Uterus (tissue), 4 donors: ENCODE measurements at places on chromosomes 12 and 14. TPM values are rescaled to one million over a fixed set of nuclear protein-coding genes. Genes with fewer than 3 reads are reported as not detected.

The KRT3 gene
- total RNA-seq, result not detected

The IFNG-AS1 gene
- total RNA-seq, result not detected

The INSM2 gene
- total RNA-seq, result not detected

The CMTM5 gene
- 14.9 TPM for total RNA-seq

The OR4E2 gene
- total RNA-seq, result not detected

The BCL11B gene
- total RNA-seq, result 0.55 TPM

The MYBPC1 gene
- total RNA-seq, result 0.73 TPM

The TSPAN9 gene
- total RNA-seq, result 55.1 TPM

DNA sequence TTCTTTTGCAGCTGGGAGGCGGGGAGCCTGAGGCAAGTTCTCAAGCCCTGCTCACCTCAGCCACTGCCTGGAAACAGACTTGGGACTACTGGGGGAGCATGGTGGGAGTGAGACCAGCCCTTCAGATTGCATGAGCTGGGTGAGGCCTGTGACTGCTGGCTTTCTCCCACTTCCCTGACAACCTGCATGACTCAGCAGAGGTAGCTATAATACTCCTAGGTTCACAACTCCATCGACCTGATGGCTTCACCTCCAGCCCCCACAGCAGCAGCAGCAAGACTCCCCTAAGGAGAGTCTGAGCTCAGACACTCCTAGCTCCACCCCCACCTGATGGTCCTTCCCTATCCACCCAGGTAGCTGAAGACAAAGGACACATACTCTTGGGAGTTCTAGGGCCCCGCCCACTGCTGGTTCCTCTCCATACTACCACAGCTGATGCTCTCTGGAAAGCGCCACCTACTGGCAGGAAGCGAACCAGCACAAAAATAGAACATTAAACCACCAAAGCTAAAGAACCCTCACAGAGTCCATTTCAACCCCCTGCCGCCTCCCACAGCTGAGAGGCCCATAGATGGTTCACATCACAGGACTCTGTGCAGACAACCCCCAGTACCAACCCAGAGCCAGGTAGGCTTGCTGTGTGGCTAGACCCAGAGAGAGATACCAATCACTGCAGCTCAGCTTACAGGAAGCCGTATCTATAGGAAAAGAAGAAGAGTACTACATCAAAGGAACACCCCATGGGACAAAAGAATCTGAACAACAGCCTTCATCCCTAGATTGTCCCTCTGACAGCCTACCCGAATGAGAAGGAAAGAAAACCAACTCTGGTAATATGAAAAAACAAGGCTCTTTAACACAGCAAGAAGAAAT is 68.7 kb downstream of the RPAP3 start:
- DNase-seq, result no peak

- no peak for DNase-seq
Measured at GRCh38 chr12:2119266-2119665, 66.5 kb downstream of the CACNA1C start.

DNA sequence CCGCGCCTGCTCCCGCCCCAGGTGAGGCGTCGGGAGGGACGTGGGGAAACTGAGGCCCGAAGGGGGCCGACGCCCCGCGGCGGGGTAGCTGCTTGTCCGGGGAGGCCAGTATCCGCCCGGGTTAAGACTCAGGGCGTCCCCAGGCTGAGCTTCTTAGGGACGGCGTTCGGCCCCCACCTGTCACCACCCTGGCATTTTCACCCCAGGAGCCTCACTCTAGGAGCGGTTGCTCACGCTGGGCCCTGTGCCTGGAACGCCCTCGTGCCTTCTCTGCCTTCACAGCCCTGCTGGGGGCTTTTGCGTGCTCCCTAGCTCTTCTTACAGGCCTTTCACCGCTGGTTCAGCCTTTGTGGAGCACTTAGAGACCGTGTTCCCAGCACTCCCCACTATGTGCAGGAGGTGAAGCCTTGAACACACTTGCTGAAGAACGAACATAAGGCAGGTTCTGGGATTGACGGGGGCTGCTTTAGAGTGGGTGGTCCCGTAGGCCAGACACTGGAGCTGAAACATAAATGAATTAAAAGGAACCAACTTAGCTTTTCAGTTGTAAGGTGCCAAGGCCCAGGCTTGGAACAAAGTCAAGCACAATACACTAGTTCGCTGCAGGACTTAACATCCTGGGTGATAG is 601 bp downstream of the ZNF839 start:
- peak; percentile 53 for DNase-seq

DNA sequence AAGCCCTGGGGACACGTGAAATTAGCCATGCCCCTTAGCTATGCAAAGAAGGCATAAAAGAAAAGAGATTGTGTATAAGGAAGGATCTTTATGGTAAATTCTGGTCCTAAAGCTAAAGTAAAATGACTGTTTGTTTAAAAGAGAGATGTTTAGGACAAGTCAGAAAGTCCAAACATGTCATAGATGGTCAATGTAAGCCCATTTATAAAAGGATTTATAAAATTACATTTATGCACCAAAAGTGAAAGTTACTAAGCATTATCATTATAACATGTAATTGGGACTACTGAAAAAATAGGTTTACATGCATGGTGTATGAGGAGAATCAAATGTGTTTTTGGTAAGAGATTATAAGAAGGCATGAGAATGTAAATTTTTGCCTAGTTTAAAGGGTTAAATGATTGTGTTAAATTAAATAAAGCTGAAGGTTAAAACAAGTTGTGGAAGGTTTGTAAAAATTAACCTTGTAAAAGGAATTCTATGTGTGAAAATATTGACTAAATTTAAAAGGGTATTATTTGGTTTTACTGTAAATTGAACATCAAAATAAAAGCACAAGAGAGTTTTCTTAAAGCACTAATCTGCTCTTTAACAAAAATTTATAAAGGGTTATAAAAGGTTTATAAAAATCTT is 50.4 kb upstream of the TSPAN8 start:
- DNase-seq, result no peak

DNA sequence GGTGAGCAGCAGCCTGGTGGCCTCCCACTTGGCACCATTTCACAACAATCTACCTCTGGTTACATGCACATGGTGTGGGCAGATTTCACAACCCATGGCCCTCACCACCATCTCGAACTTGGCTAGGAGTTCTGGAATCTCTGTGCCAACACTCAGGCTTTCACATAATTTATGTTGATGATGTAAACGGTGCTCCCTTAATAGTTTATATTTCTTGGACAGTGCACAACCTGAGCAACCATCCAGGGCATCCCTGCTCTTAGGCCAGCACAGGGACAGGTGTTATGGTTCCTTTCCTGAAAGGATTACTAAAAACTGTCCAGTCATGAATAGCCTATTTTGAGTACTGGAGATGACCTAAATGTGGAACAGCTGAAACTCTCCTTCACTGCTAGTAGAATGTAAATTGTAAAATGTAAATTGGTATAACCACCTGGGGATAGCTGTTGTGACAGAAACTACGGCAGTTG is 28.6 kb downstream of the ABCB9 start:
- no peak for DNase-seq

DNA sequence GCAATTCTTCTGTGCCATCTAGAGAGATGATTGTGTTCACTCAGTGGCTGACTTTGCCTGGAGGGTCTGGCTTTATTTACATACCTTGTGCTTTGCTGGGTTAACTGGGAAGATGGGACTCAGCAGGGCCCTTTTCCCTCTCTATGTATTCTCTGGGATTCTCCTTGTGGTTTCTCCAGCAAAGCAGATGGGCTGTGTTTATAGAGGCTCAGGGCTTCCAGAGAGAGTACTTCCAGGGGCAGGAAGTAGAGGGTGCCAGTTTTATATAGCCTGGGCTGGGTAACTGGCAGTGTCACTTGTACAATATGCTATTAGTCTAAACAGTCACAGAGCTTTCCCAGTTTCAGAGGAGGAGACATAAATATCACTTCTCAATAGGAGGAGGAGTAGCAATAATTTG is 509.9 kb downstream of the DIO2 start:
- no peak for DNase-seq

DNA sequence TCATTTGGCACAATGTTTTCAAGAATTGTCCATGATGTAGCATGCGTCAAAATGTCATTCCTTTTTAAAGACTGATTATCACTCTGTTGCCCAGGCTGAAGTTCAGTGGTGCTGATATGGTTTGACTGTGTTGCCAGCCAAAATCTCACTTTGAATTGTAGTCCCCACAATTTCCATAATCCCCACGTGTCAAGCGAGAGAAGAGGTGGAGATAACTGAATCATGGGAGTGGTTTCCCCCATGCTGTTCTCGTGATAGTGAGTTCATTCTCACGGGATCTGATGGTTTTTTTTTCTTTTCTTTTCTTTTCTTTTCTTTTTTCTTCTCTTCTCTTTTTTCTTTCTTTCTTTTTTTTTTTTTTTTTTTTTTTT is 21.8 kb upstream of the LRRK2 start:
- no peak for DNase-seq

DNA sequence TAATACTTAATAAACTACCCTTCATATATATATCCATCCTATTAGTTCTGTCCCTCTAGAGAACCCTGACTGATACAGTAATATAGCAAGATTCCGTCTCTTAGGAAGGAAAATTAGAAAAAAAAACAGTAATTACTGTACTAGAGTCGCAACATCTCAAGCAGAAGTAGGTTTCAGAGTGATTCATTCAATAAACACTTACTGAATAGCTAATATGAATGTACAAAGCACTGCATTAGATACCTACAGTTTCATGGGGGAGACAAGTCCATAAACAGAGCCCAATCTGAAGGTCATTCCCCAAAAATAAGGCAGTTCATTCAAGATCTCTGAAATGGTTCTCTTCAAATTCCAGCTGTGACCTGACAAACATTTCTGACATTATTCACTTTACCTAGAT is 9.9 kb downstream of the CERS5 start:
- no peak for DNase-seq

- DNase-seq, result no peak
Measured at GRCh38 chr12:105036937-105037649, 47.2 kb downstream of the ALDH1L2 start.

DNA sequence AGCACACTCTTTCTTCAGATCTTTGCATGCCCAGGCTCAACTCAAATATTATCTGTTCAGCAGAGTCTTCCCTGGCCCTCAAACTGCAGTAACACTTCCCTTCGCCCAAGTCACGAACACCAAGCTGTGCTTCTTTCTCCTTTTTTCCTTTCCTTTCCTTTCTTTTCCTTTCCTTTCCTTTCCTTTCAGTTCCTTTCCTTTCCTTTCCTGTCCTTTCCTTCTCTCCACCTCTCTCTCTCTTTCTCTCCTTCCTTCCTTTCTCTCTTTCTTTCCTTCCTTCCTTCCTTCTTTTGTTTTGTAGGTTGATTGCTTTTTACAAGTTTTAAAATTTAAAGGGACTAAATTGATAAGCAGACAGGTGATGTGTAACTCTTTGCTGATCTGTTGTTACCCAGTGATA is 19.0 kb upstream of the ADGRD1 start:
- DNase-seq, result no peak

DNA sequence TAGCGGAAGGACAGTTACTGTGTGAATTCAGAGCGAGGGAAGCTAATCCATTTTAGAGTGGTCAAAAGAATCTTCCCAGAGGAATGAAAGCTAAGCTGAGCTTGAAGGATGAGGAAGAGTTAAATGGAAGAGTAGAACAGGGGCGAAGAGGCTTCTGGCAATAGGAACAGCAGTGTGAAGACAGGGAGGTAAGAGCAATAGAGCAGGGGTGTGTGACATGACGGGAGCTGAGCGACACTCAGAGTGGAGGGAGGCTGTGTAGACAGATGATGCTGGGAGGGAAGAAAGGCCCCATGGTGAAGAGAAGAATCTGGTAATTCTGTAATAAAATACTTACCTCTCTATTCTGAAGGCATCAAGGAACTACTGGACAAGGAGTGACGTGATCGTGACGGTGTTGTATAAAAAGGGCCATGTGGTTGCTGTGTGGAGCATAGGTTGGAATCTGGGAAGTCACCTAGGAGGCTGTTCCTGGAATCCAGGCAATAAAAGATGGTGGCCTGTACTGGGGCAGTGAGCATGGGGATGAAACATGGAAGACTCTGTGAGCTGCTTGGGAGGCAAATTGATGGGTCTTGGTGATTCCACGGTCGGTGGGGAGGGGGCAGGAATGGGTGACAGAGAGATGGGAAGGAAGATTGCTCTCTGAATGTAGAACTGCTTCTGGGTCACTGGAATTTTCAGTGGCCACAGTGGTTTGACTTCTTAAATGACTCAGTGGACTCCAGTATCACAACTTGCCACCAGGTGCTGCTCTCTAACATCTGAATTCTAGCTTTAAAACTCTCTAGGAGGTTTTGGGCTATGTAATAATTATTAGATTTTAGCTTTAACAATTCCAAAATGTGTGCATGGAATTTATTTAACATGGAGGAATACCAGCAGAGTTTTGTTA is 164.1 kb downstream of the ATP23 start:
- DNase-seq, result no peak

DNA sequence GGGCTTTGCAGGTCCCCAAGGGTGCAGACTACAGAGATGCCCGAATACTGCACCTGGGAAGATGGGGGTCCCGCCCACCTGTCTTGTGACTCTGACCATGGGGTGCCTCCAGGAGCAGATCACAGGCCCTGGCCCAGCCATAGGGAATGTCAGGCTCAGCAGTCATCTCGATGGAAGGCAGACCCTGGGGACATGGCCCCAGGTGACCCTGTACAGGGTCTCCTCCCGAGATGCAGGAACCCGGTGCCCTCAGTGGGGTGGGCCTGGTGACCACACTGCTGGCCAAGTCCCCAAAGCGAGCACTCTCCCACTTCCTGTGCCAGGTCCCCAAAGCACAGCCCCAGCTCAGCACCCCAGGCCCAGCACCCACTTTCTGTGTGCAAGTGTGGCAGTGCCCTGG is 903.7 kb upstream of the USP15 start:
- no peak for DNase-seq

DNA sequence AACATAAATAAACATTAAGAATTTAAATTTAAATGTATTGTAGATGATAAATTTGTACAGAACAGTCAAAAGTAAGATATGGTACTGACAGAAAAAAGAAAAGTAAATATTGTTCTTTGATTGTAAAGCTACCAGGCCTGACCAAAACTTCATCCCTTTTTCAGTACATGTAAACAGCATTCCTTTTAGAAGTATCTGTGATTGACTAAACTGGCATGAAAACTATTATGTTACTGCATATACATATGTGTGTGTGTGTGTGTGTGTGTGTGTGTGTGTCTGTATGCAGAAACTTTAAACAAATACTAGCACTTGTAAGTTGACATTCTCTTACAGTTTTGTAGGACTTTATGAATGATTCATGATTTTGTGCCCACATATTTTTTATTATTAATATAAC is 270.9 kb downstream of the C12orf50 start:
- DNase-seq, result no peak

DNA sequence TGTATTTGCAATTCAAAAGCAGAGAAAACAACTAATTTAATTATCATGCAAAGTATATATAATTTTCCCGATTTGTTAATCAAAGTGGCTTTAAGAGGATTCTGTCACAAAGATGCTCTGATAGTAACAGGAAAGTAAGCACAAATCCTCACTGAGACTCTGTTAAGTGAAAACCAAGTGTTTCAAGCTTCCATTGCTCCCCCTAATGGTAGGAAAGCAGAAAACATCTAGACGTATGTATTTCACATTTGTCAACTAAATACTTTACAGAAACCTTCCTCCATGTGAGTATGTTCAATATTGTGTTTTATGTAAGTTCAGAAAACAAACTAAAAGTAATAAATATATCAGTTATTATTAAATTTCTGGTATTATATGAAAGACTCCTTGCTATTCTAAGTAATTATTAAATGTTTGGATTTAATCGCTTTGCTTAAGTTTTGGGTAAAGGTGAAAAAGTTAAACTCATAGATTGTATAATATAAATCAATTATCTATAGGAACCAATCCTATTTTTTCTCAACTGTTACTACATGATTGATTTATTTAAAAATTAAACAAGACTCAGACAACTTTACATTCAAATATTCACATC is 1.5 kb upstream of the NTS start:
- DNase-seq, result no peak

GRCh38 chr14:100779691-100780080 is 46.2 kb upstream of the MEG3 start:
- DNase-seq, result no peak

GRCh38 chr12:88036353-88036965 is 7.3 kb upstream of the C12orf50 start:
- no peak for DNase-seq
